Uterus (tissue), 4 donors: ENCODE measurements at places on chromosomes 2 and 18. TPM values are rescaled to one million over a fixed set of nuclear protein-coding genes. Genes with fewer than 3 reads are reported as not detected.

DNA sequence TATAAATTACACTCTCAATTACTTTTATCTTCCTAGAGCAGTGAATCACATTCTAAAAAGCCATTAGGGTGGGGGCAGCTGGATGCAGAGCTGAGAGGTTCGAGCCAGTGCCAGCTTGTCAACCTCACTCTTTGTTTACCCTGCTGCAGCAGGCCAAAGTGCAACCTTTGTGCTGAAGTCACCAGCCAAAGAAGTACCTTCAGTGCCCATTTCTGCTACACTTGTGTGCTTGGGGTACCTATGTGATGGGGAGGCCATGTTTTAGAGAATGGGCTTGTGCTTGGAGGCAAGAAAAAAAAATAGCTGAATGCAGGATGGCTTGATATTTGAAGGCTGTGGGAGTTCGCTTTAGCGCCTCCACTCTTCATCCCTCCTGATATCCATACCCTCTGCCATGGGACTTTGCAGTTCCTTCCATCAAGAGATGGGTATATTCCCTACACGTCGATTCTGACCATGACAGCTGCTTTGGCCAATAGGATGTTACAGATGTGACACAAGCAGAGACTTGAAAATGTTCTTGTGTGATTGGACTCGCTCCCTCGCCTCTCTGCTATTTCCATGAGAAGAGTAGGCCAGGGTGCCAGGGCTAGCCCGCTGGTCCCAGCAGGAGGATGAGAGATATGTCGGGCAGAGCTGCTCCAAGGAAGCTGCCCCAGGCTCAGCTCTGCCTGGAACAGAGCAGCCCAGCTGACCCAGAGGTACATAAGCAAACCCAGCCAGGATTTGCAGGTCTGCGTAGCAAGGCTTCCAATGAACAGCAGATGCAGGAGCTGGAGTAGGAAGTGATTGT lies 12.7 kb upstream of the FZD5 start:
- H3K4me3 ChIP-seq = no peak overlapping the region
- no peak overlapping the region for H3K27ac ChIP-seq
- no peaks in the 10 kb centered on the region for H3K4me1 ChIP-seq
- DNase-seq = no peak

- H3K27me3 ChIP-seq = no peaks in the 10 kb centered on the region
- no peak for DNase-seq
- no peak overlapping the region for H3K27ac ChIP-seq
- no peaks in the 10 kb centered on the region for H3K36me3 ChIP-seq
- H3K4me3 ChIP-seq = no peak overlapping the region
Observed at GRCh38 chr18:54215069-54215468, 9.4 kb downstream of the MBD2 start.

DNA sequence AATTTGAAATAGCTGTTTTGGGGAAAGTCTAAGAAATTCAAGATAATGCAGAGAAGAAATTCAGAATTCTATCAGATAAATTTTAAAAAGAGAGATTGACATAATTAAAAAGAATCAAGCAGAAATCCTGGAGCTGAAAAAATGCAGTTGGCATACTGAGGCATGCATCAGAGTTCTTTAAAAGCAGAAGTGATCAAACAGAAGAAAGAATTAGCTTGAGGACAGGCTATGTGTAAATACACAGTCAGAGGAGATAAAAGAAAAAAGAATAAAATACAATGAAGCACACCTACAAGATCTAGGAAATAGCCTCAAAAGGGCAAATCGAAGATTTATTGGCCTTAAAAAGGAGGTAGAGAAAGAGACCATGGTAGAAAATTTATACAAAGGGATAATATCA lies 57.1 kb downstream of the CYTIP start:
- no peaks in the 10 kb centered on the region for H3K36me3 ChIP-seq
- H3K4me3 ChIP-seq = no peak overlapping the region
- H3K27me3 ChIP-seq = no peaks in the 10 kb centered on the region
- no peaks in the 10 kb centered on the region for H3K4me1 ChIP-seq
- no peak for DNase-seq

DNA sequence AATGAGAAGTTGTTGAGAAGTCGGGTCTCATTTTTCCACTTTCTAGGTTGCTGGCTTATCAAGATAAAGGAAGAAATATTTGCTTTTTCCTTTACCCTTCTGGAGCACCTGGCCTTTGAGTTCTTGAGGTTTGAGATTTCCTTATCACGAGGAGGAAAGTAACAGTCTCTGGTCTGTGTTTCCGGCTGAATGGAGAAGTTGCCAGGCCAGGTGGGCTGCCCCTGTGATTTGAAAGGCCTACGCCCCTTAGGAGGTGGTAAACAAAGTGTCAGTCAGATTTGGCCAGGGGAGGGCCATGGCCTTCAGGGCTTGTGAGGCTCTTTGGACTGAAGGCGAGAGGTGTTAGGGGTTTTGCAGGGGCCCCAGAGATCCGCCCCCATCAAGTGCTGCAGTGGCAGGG lies 156.7 kb upstream of the HAAO start:
- H3K4me1 ChIP-seq = no peaks in the 10 kb centered on the region
- H3K36me3 ChIP-seq = no peaks in the 10 kb centered on the region
- H3K4me3 ChIP-seq = no peak overlapping the region
- no peak overlapping the region for H3K27ac ChIP-seq
- DNase-seq = no peak

ATL2 gene
- 90.9 TPM for total RNA-seq

IL1R1 gene
- 43.8 TPM for total RNA-seq

SERPINB12 gene
- total RNA-seq = not detected
